Activated CD8-positive, alpha-beta T cell treated with anti-CD3 and anti-CD28 coated beads for 36 hours (primary cell): ENCODE measurements at places on chromosomes 5 and 9.

- no peak for DNase-seq
Observed at GRCh38 chr9:13719981-13720676, 440.6 kb upstream of the MPDZ start.

DNA sequence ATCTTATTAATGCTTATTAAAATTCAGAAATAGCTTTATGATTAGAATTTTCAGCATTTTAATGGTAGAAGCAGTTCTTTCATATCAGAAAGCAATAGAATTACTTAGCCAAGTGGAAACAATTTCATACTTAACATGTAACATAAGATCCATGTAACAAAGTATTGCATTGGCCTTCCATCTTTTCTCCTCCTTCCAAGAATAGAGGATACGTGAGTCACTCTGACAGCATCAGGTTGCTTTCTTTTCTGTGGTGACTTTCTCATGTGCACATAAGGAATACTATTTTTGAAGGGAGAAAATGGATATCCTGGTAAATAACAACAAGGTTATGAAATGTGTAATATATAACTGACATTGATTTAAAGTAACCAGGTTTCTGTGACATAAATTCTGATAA lies 272.2 kb downstream of the ANXA1 start:
- no peak for DNase-seq

DNA sequence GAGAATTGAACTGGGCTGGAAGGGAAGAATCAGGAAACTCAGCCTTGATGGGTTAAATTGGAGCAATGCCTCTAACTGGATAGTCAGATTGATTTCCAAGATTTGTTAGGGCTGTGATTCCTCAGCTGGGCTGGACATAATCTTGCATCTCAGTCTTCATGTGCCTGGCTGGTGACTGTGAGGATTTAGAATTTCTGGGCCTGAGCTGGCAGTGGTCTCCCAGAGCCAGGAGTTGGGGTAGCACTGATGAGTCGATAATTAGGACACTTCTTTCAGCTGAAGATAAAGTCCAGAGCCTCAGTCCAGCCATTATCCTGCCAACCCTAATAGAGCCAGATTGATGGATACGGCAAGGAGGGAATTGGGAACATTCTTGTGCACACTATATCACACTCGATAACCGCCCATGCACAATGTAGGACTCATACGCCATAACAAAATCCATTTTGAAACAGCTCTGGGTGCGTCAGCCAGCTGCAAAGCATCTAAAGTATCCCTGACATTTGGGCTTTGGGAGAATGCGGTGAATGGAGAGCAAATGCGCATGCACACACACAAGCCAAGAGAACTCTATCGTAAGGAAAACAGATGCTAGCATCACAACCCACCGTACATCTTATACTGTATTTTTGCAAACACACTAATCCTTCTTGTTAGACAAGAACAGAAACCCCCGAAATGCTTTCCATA lies 405.1 kb upstream of the KLF4 start:
- DNase-seq = no peak

- no peak for DNase-seq
Observed at GRCh38 chr9:129197978-129198318, 19.9 kb upstream of the IER5L start.

GRCh38 chr5:155768332-155768731 lies 558.6 kb upstream of the SGCD start:
- no peak for DNase-seq
